Activated T-helper 17 cell treated with anti-CD3 and anti-CD28 coated beads, Interleukin-2, amount 50 U/mL, for 72 hours (primary cell): ENCODE measurements at places on chromosomes 6 and 20.

DNA sequence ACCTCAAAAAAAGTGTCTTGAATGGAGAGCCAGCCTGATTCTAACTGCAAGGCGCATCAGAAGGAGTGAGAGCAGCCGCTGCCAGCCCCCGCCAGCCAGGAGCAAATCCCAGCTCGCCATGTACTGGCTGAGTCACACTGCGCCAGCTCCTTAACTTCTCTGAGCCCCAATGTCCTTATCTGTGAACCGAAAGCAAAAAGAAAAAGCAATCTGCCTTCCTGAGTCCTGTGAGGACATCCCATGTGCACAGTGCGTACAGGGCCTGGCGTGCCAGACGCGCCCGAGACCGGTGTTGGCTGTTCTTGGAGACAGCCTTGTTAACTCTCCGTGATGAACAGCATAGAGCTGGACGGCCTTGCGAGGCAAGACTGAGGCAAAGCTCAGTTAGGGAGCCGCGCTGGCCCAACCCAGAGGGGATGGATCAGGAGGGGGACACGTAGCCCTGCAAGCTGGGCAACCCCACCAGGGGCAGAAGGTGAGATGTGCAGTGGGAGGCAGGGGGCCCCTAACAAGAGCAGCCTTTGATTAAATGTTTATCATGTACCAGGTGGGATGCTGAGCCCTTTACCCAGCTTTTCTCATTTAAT is 122.7 kb downstream of the AGPAT4 start:
- ATAC-seq: no peak

- no peak for ATAC-seq
Measured at GRCh38 chr20:13778827-13779226, 5.9 kb downstream of the ESF1 start.

GRCh38 chr6:160274871-160275510 is 16.4 kb upstream of the SLC22A2 start:
- no peak for ATAC-seq

GRCh38 chr6:109483735-109484057 is 677 bp upstream of the ZBTB24 start:
- peak; percentile 1 for ATAC-seq

- ATAC-seq: no peak
Measured at GRCh38 chr6:67287566-67287965, 1347.5 kb upstream of the ADGRB3 start.

GRCh38 chr6:144335914-144336313 is 50.8 kb downstream of the UTRN start:
- peak; percentile 83 for ATAC-seq

- ATAC-seq: no peak
Measured at GRCh38 chr6:95489185-95489863, 88.0 kb upstream of the MANEA start.

GRCh38 chr20:50245498-50246366 is 55.1 kb downstream of the CEBPB start:
- no peak for ATAC-seq

DNA sequence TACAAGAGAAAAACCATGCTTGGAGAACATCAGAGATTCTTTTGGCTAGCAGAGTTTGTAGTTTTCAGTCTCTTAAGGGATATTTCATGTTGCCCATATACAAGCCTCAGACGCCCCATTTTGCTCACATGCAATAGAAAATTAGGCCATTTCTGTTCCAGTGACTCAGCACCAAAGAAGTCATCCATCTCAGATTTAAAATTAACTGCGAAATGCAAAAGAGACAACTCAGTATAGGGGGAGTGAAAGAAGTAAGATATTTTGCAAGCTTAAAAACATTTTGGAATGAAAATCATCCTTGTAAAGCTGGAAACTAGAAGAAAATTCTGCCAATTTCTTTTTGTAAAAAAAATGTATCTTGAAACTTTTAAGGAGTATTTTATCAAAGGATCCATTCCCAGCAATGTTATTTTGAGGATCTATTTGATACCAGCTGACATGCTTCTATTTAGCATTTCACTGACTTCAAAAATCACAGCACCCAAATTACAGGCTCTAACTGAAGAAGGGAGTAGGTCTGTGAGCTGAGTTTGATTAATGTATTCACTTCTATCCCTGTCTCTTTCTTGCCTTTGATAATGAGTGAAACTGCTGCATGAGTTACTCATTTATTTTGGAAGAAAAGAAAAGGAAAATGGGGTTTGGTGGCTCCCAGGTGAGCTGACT is 223.7 kb upstream of the SULF2 start:
- ATAC-seq: no peak

- peak; percentile 76 for ATAC-seq
Measured at GRCh38 chr6:3356056-3356823, 97.5 kb downstream of the PSMG4 start.

GRCh38 chr20:11553603-11554002 is 364.1 kb upstream of the BTBD3 start:
- no peak for ATAC-seq

DNA sequence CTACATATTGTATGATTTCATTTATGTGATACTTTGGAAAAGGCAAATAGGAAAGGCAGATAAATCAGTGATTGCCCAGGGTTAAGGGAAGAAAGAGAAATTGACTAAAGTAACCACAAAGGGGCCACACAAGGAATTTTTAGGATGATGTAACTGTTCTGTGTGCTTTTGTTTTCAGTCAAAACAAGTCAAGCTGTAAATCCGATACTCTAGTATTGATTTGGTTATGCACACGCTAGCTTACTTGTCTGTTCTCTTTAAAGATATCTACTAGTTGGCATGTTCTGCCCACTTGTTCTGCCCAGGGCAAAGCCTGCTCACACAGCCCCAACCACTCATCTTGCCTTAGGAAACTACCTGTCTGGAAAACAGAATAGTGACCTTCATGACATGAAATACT is 6.4 kb downstream of the FBXL4 start:
- ATAC-seq: no peak

- ATAC-seq: no peak
Measured at GRCh38 chr6:9405369-9405768, 970.0 kb upstream of the SLC35B3 start.

GRCh38 chr6:29011276-29011734 is 6.2 kb upstream of the ZNF311 start:
- peak; percentile 85 for ATAC-seq
